NCI-H2107 (cell line): ENCODE measurements at places on chromosomes 6 and 20.

DNA sequence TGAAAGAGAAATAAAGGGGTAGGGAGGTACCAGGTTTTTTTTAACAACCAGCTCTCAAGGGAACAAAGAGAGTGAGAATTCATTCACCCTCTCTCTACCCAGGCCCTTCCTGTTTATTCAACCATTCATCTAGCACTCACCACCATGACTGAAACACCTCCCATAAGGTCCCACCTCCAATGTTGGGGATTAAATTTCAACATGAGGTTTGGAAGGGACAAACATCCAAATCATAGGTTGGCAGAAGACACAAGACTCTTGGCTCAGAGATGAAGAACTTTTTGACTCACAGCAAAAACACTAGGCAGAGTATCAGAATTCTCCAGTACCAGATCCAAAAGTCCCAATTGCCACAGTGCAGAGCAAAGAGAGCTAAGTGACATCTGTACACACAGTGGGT lies 186.3 kb downstream of the EDN1 start:
- DNase-seq = no peak

- no peak for DNase-seq
These were observed 532.1 kb upstream of the CHD6 start for GRCh38 chr20:42150230-42150629.

GRCh38 chr6:142155091-142155490 lies 8.0 kb downstream of the VTA1 start:
- DNase-seq = no peak

GRCh38 chr6:52877168-52877567 lies 32.3 kb downstream of the GSTA3 start:
- no peak for DNase-seq

DNA sequence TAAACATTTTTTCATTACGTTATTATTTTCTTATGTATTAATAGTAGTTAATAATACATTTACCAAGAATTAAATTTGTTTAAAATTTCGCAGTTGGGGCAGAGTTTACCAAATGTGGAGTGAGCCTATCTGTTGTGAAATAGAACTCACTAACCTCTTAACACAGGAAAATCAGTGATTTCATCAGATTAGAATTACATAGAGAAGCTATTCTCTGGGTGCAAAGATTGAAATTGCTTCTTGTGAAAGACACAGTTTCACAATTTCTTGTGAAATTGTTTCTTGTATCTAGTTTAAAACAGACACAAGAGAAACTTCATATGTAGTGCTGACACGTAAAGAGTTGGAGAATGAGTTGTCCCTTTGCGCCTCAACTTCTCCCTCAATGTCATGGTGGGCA lies 69.4 kb upstream of the PRL start:
- DNase-seq = no peak

GRCh38 chr6:18533793-18534192 lies 146.6 kb downstream of the RNF144B start:
- DNase-seq = no peak

DNA sequence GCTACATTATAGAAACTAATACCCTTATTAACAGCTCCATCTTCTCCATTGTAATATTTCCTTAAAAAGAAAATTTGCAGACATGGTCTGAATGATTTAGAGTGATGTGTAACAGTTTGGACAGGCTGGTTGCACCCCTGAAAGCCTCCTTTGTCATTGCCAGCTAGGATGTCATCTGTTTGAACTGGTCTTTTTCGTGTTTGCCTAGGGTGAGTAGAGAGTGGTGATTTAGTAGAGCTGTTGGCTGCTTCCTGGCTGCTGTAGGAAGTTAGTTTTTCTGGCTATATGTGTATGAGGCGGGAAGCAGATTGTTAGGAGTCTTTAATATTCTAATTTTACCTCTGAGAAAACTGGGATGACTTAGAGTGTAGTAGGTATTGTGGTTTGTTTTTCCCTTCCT lies 101.1 kb downstream of the ZFAND3 start:
- DNase-seq = no peak

DNA sequence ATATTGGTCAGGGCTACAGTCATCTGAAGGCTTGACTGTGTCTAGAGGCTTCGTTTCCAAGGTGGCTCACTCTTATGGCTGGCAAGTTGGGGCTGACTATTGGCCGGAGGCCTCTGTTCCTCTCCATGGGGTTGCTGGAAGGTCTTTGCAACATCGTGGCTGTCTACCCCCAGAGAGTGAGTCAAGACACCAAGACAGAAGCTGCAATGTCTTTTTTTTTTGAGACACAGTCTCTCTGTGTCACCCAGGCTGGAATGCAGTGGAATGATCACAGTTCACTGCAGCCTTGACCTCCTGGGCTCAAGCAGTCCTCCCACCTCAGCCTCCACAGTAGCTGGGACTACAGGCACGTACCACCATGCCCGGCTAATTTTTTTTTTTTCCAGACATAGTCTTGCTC lies 29.4 kb upstream of the KIF3B start:
- DNase-seq = no peak

DNA sequence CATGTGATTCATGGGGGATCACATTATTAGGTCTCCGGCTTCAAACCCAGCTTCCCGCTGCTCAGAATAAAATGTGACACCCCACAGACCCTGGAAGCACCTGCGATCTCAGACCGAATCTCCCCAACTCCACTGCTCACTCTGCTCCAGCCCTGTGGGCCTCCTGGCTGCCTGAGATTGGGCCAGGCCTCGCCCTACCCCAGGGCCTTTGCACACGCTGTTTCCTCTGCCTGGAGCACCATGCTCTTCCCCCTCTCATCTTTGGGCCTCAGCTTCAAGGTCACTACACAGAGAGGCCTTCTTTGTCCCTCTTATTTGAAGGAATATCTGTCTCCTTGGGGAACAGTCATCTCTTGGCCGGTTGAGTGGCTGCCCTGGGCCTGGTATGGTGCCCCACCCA lies 48.8 kb downstream of the RBM38 start:
- no peak for DNase-seq

- DNase-seq = no peak
These were observed 48.2 kb downstream of the CDH4 start for GRCh38 chr20:61300293-61300692.

GRCh38 chr6:109962271-109962670 lies 15.8 kb upstream of the GPR6 start:
- no peak for DNase-seq

DNA sequence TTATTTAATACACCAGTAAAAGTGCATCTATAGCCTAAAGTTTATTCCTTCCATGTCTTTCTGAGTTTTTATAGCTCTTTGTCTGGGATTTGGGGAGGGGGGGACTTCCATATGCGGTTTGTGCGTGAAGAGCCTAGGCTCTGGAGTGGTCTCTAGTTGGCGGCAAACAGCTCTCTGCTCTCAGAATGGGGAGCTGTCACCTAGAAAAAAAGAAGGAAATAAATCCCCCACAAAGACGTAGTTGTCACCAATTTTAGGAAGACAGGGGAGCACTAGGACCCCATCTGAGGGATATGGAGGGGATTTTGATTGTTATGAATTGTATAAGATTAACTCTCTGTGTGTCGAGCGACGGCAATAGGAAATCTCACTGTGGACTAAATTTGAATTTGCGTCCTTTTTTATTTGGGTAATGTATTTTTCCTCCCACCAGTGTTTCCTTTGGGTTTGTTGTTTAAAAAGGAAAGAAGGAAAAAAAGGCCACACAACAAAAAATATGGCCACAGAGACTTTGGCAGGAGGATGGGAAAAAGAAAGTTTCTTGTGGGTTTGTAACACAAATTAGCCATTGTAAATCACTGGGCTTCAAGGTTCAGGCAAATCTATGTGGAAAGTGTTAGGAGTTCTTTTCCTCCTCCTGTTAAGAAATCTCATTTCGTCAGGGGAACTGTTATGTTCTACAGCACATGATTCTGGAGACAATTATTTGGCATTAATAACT lies 7.4 kb downstream of the POU3F2 start:
- no peak for DNase-seq

- no peak for DNase-seq
These were observed 15.2 kb downstream of the NINL start for GRCh38 chr20:25570148-25570530.

GRCh38 chr6:118895859-118896258 lies 1.9 kb downstream of the ASF1A start:
- DNase-seq = no peak

DNA sequence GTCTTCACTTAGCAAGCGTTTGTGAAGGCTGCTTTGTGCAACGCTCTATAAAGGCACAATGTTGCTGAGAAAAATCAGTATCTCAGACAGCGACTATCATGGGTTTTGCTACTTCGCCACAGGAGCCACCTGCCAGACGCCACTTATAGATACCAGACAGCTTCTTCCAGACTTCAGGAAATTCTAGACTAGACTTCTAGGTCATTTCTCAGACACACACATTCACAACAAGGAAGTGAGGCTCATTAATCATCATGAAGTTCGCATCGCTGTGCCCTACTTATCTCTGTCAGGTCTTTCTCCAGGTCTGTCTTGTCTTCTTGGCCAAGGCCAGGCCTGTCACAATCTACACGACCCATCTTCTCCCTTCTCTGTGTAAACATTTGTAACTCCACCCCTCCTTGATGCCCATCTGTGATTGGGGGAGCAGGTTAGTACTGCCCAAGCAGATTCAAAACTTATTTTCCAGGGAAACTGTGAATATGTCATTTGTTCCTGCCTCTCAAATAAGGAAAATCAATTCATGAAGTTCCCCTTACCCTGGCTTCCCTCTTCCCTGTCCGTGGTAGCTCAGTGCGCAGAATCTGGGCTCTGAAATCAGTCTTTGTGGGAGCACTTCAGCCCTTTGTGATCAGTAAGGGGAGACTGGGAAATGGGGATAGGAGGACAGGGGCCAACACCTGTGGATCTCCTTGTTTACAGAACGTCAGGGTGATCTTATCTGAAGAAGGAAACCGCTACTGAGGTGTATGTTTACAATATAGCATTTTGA lies 115.5 kb downstream of the TNFAIP3 start:
- no peak for DNase-seq

DNA sequence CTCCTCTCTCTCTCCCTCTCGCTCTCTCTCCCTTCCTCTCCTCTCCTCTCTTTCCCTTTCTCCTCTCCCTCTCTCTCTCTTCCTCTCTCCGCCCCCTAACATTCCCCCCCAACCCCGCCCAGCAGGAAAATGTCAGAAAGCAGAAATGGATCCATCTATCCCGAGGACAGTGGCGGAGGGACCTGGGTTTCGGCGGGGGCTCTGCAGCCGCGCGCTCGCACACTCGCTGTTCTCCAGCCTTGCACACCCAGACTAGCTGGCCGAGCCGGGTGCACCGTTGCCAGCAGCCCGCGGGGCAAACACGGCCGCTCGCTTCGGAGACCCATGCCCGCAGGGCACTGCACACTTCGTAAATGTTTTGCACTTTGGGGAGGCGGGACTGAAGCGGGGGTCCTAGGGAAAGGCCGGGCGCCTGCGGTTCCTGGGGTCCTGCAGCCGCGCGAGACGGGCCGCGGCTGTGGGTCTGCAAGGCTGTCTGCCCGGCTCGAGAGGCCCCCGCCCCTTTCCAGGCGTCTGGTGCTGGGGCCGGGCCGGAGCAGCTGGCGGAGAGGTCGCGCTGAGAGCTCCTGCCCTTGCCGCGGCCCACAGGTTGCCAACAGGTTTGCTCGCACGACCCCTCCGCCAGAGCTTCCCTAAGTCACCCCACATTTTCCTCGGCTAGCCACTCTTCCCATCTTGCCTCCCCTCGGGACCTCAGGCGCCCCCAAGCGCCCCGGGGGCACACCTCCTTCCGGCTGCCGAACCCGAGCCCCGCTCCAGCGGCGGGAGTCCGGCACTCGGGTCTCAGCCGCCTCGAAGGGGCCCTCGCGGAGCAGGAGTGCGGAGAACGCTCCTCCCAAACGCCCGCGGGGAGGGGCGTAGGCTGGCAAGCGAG lies 818 bp upstream of the MDGA1 start:
- DNase-seq = peak; percentile 49

DNA sequence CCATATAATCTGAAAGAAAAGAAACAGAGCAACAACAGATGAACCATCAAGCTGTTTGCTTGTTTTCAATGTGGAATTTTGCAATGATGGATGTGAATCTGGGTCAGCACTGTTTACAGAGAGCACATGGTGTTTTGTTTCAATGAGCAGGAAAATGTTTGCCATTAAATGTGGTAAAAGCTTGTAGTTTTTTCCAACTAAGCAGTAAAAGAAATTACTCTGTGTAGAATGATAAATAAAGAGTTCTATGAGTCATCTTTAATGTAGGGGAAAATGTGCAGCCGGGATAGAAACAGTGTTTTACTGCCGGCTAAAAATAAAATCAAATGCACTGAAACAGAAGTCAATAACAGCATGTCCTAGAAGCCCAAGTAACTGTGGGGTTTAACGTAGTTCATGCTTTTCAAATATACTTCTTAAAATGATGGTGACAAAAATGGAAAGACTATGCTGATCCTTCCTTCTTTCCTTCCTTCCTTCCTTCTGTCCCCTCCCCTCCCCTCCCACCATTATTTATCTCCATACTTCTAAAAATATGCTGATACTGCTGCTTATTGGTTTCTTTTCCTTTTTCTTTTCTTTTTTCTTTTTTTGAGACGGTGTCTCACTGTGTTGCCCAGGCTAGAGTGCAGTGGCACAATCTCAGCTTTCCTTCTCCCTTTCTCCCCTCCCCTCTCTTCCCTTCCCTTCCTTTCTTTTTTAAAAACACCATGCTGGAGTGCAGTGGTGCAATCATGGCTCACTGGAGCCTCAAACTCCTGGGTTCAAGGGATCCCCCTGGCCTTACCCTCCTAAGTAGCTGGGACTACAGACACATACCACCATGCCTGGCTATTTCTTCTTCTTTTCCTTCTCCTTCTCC lies 6.3 kb upstream of the NAA20 start:
- no peak for DNase-seq

DNA sequence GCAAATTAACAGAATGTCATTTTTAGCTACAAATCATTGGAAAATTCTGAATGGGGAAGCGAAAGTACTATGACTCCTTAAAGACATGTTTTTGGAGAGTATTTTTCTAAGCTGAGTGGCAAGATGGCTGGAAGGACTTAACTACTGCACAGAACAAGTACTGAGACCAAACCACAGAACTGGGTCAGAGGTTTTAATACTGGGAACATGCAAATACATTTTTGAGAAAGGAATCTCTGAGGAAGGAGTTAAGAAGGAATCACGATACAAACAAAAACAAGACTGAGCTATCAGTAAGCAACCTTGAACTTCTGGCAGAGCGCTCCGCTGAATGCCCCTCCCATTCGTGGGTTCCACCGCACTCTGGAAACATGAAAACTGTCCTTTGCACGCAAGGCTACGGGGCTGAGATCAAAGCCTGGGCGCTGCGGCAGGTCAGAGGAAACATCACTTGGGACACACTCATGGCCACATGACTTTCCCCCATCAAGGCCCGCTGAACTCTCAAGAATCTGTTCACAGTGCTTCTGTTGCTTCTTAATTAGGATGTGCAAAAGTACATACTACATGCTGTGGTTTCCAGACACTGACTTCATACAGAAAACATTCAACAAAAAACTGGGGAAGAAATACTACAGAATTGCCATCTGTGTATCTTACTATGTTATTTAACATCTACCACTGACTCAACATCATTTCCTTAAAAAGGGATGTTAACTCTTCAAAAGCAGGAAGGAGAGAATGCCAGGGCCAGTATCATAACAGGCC lies 27.8 kb downstream of the SLC23A2 start:
- DNase-seq = no peak

- no peak for DNase-seq
These were observed 58.0 kb upstream of the AHI1 start for GRCh38 chr6:135555550-135555949.
